CD4-positive, alpha-beta T cell treated with Interferon gamma for 1 hour (primary cell): ENCODE measurements at places on chromosomes 13 and 19.

- DNase-seq, result no peak
Observed at GRCh38 chr13:82758044-82758443, 1124.2 kb downstream of the SLITRK1 start.

DNA sequence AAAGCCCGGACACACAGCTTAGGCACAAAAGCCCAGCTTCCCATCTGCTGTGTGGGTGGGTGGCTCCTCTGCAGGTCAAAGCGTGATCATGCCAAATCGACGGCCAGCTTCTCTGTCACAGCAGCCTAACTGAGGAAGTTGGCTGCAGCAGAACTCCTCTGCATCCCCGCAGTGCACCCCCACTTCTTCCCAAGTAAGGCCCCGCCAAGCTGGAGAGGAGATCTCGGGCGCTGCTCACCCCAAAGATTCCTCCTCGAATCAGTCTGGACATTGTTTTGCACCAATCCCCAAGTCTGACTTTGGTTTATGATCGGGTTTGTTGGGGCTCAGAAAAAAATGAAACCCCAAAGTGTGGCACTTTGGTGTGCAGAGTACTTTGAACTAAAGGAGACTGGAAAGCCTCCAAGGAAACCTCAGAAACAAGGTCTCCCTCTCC, 19.7 kb upstream of the CPB2 start:
- DNase-seq, result peak; percentile 25

DNA sequence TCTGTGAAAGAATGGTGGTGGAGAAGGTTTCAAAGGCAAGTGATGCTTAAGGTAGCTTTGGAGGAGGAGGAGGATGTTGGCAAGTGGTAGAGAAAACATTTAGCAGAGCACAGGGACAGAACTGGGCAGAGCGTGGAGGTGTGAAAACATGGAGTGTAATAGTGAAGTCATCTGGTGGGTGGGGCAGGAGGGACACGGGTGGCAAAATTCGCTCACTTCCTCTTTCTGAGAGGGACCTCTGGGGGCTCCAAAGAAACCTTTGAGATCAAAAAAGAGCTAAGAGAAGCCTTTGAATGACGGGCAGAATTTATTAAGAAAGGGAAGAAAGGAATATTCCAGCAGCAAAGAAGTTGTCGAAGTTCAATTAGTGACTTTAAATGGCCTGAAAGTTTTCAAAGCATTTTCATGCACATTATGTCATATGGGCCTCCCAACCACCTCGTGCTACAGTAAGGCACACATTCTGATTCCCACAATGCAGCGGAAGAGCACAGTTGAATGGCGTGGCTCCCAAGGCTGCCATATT, 82.8 kb downstream of the STARD13 start:
- DNase-seq, result no peak

DNA sequence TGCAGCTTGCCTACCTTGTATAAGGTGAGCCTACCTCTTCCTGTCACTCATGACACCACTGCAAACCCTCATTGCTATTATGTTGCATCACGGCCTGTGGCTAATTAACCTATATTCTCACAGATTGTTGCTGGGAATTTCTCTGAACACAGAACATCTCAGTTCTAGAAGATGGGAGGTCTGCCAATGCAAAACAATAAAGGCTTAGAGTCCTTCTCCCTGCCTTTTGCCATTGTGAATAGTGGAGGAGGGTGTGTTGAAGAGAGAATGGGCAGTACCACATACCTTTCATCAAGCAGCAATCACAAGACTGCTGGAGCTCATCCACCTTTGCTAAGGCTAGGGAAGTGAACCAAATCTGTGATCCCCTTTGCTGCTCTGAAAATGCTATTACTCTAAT, 34.4 kb downstream of the WDFY2 start:
- DNase-seq, result no peak

- DNase-seq, result no peak
Observed at GRCh38 chr13:32878163-32878562, 138.1 kb upstream of the KL start.

GRCh38 chr19:10230861-10231611, at the start of gene S1PR2:
S1PR2 (minus strand) TSS chr19:10231331; CDS start chr19:10224905, 6,426 bp downstream.
- DNase-seq, result peak; percentile 86

DNA sequence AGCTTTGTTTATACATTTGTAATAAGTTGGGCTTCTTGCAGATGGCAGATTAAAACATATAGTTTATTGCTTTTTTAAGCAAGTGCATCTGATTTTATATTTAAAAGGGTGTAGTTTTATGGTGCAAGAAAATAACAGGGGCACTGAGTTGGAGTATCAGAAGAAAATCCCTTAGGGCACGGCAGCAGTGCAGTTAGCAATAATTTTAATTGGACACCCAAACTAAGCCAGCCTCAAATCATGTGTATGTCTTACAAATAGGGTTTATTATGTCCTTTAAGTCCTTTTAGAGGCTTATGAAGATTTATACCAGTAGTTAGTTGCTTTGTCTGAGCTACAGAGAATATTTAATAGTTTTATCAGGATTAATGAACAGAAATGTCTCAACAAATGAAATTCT, 57.5 kb downstream of the GPC6 start:
- no peak for DNase-seq

DNA sequence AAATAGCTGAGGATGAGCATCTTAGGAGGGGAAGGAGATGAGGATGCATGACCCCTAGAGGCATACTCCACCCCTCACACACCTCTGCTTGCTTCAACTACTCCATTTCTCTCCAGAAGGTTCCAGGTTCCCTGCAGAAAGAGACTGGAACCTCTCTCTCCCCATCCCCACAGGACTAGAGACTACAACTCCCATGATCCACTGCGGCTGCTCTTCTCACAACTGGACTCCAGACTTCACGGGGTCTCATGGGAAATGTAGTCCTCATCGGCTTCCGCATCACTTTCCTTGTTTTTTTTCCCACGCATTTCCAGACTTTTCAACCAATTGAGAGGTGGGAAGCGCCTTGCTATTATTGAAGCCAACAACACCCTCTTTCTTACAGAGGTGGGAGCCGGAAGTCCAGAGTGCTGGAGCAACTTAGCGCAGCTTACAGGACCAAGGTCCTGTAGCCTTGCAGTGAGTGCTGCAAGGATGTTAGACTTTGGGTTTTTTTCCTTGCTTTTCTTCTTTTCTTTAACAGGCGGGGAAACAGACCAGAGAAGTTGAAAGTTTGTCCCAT, 13.9 kb upstream of the CACNG6 start:
- DNase-seq, result peak; percentile 70

DNA sequence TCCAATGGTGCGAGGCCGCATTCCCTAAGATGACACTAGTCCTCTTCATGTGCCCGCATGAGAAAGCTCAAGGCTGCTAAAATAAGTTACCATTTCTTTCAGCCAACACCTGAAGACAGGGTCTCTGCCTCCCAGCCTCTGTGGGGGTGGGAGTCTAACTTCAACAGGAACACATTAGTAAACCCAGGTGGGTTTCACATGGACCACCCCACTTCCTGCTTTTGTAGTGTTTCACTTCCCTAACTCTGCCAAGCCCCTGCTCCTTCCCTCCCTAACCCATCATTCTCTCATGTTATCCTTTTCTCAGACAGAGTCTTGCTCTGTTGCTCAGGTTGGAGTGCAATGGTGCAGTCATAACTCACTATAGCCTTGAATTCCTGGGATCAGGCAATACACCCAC, 783.6 kb downstream of the UQCRFS1 start:
- no peak for DNase-seq
